ENCODE measurements at places on chromosomes 3 and 15.

- no peak for DNase-seq
Observed at GRCh38 chr3:933326-933725, 159.5 kb upstream of the CNTN6 start.

DNA sequence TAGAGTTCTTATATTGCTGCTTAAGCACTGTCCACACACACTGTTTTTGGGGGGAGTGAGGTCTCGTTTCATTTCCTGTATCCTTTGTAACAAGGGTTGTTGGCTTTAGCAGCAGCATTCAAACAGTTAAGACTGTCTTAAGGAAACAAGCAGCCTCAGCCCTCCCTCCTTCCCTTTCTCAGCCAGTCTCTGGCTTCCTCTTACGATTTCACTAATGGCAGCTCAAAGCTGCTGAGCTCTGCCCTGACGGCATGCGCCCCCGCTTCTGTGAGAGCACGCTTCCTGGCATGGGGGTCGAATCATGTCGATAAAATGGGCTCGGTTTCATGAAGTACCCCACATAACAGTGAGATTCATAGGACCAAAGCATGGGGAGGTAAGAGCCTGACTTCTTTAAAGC lies 105.0 kb downstream of the KLHL25 start:
- peak; percentile 69 for DNase-seq

- DNase-seq: no peak
Observed at GRCh38 chr15:70762469-70763119, 764 bp downstream of the UACA start.

DNA sequence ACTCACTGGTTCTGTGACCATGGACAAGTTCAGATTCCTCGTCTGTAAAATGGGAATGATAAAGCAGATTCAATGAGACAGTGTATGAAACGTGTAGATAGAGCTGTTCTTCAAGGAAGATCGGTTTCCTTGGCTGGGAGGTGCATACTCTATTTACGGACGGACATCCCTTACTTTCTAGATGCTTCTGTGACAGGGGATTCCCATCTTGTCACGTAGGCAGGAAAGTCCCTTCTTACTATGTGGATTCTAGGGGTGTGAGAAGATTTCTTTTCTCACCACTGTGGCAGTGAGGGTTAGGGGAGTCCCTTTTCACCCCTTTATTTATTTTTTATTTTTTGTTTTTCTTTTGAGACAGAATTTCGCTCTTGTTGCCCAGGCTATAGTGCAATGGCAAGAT lies 180.9 kb upstream of the TBL1XR1 start:
- DNase-seq: no peak

DNA sequence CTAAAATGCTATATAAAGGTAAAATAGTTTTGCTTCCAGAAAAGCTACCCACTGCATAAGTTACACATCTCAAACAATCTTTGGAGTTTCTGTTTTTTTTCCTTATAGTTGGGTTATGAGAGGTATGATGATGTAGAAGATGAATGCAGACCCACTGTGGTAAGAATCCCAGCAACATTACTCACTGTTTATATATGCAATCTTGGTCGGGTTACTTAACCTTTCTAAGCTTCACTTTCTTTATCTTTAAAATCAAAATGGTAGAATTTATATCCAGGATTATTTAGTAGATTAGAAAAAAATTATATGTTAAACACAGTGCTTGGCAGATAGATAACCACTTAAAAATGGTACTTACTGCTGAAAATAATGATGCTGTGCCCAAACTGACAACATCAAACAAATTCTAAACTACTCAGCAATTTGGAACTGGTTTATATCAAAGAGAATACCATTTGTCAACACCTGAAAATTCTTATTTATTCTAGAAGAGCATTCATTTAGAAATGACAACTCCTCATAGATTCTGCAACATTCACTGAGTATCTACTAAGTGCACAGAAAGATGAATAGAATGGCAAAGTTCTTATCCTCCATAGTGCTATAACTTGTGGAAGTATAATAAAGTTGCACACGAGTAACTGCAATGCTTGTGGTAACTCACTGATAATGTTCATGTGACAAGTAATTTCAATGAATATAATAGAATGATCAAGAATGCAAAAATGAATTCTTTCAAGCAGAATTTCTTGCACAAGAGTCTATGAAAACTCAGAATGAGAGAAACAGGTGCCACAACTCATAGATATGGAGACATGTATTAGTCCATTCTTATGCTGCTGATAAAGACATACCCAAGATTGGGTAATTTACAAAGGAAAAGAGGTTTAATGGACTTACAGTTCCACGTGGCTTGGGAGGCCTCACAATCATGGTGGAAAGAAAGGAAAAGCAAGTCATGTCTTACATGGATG lies 129.0 kb upstream of the SLC7A14 start:
- no peak for DNase-seq

GRCh38 chr3:24498391-24498790 lies 3.7 kb upstream of the THRB start:
- no peak for DNase-seq

DNA sequence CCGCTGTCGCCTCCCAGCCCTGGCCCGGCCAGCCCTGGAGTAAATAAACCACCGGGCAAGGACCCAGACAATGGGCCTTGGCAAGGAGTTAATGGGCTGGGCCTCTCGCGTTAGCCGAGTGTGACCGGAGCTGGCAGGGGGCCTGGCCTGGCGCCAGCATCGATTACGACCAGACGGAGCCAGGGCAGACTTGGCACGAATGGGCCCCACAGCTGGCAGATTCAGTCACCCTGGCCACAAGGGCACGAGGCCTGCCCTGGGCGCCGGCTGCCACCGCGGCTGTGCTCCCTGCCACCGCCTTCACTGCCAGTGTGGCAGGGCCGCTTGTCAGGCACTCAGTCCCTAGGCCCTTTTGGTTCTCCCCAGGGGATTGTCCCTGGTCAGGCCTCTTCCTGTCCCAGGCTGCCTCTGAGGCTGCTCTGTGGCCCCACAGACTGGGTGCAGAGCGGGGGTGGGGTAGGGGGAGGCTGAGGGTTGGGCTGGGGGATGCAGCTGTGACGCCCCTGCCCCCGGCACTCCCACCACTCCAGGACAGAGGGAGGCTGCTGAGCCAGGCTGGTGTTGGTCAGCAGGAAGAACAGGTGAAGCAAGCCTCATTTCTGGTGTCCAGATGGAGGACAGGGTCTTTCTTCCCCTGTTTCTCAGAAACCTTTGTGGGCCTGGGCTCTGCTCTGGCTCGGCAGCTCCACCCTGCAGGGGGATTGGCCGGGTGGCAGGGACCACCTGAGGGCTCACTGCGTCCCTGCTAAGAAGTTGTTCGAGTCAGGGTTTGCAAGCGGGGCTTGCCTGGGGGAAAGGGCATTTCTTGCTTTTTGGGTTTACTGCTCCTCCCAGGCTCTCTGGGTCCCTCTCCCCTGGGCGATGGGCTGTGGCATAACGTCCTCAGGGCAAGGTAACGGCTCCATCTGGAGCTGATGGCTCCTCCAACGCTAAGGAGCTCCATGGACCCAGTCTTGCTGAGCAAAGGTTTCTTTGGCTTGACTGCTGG lies 30.5 kb upstream of the SRP14 start:
- no peak for DNase-seq

DNA sequence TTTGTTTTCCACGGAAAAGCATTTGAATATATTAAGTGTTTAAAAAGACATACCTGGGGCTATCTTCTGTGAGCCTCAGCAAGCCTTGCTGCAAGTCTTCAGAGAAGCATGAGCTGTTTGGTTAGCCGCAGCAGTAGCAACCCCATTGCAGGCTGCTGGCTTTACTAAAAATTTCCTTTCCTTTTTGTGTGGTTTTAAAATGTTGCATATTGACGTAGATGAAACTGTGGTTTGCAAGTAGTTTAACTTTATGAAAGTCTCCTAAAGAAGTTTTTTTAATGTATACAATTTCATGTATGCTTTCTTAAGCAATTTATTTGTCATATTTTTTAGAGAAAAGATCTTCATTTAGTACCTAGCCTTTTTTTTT lies at the start of gene GPR171:
GPR171 (minus strand) TSS at position 166 of the 370 bp plus-strand sequence. CDS start 3,830 bp downstream, outside the sequence.
- DNase-seq: no peak

- DNase-seq: no peak
Observed at GRCh38 chr3:183911087-183911486, 26.4 kb upstream of the PARL start.

GRCh38 chr3:100893590-100893989 lies 99.6 kb downstream of the ABI3BP start:
- no peak for DNase-seq

- DNase-seq: peak; percentile 30
Observed at GRCh38 chr3:63934041-63934866, 22.1 kb upstream of the SCAANT1 start.

GRCh38 chr3:193594946-193595689 lies 2.1 kb downstream of the OPA1 start:
- DNase-seq: no peak

- DNase-seq: no peak
Observed at GRCh38 chr3:24261521-24261920, 233.1 kb downstream of the THRB start.

- no peak for DNase-seq
Observed at GRCh38 chr3:169923189-169923588, 11.8 kb downstream of the SAMD7 start.

DNA sequence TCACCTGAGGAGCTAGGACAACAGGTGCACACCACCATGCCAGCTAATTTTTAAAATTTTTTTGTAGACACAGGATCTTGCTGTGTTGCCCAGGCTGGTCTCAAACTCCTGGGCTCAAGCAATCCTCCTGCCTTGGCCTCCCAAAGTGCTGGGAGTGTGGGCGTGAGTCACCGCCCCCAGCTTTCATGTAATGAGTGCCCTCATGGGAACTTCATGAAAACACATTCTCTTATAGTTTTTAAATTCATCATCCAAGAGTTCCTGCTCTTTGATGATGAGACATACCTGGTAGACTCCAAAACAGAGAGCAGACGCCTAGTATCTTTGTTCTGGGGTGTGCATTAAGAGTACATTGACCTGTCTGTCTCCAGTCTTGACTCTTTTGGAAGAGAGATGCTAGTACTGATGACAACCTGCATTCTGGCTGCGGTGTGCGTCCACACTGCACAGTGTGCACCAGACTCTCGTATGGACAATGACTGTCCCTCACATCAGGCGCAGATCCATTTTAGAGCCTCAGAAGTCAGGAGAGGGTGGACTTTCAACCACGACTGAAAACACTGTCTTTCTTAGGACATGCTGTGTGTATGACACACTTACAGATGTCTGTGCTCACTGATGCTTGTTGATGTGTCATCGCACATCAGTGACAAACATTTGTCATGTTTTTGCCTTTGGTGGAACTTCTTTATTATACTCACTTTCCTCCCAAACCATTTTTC lies 2.0 kb downstream of the NRROS start:
- peak; percentile 31 for DNase-seq

- no peak for DNase-seq
Observed at GRCh38 chr15:49064281-49064653, 18.0 kb upstream of the SECISBP2L start.

- no peak for DNase-seq
Observed at GRCh38 chr15:37773111-37773860, 161.2 kb upstream of the TMCO5A start.

DNA sequence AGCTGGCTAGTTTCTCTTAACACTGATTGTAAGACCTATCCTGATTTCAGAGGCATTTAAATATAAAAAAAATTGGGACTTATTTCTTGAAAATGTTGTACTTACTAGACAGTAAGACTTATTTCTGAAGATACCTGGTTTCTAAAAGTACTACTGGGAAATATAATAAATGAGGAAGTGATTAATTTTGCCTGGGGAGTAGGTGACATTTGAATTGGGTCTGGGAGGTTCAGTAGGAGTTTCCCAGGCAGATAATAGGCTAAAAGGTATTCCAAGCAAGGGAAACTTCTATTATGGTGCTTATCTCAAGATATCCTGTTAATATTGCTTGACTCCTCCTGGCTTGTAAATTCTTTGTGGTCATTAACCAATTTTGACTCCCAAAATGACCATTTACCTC lies 6.5 kb upstream of the IQGAP1 start:
- DNase-seq: no peak

GRCh38 chr3:171676601-171677175 lies 133.6 kb downstream of the PLD1 start:
- DNase-seq: no peak

GRCh38 chr3:86047161-86047560 lies 943.8 kb downstream of the VGLL3 start:
- DNase-seq: no peak

DNA sequence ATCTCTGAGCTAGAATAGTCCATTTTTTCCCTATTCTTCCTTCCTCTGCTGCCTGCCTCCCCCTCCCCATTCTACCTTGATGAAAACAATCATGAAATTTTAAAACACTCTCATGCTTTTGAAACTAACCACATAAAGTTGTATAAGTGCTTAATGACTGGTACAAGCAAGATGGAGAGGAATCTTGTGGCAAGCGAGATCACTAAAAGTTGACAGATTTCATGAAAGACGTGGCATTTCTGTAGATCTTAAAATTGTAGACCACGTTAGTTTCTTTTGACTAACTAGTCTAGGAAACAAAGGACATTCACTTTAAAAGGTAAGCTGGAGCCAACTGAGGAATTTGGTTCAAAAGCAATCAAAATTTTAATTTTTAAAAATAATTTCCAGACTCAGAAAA lies 35.4 kb downstream of the HHLA2 start:
- no peak for DNase-seq

GRCh38 chr15:68285259-68285980 lies 7.9 kb downstream of the FEM1B start:
- DNase-seq: no peak

- no peak for DNase-seq
Observed at GRCh38 chr3:106401666-106402490, 533.1 kb upstream of the CBLB start.

GRCh38 chr3:150825192-150825915 lies 62.4 kb upstream of the SIAH2 start:
- no peak for DNase-seq

DNA sequence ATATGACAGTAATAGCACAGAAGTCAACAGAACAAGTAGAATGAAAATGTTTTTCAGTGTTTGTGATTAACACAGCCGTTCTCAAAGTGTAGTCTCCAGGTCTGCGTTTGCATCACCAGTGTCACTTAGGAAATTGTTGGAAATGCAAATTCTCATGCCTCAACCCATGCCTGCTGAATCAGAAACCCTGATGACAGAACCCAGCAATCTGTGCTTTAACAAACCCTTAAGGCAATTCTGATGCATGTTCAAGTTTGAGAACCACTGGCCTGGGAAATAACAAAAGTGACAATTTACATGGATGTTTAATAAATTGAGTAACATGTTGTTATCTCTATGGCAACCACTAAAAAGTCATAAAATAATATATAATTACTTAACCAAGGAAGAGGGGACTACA lies 103.1 kb upstream of the ATP11B start:
- DNase-seq: no peak

DNA sequence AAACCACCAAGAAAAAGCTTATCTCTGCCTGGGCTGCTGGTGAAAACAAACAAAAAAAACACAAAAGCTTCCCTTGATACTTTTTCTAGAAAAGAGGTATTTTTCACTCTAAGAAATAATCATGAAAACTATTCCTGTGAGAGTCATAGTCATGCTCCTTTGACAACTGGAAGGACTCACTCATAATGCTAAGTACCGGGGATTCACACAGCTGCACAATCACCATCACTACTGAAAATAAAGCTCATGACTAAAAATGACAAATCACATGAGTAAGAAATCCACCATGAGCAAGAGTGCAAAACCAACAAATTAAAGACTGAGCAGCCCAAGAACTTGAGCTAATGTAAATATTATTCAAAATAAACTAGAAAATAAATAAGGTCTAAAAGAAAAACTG lies 10.6 kb upstream of the POU1F1 start:
- no peak for DNase-seq

GRCh38 chr3:29716213-29716612 lies 435.3 kb downstream of the RBMS3 start:
- DNase-seq: no peak

- DNase-seq: no peak
Observed at GRCh38 chr3:56985878-56986277, 74.6 kb upstream of the SPATA12 start.

- no peak for DNase-seq
Observed at GRCh38 chr15:81333363-81333762, 9.4 kb upstream of the STARD5 start.

GRCh38 chr3:37823189-37823588 lies 38.5 kb upstream of the CTDSPL start:
- no peak for DNase-seq

All from KG1 (cell line).